ENCODE measurements at places on chromosomes 16 and 17.

GRCh38 chr16:84501077-84501735, 3.3 kb downstream of the MEAK7 start:
- H3K36me3 ChIP-seq, result 0 out of 2 replicates have a peak, but pooled peaks cover 7% of the 10 kb centered on the region
- no peak overlapping the region for H3K4me3 ChIP-seq
- H3K27me3 ChIP-seq, result no peaks in the 10 kb centered on the region

DNA sequence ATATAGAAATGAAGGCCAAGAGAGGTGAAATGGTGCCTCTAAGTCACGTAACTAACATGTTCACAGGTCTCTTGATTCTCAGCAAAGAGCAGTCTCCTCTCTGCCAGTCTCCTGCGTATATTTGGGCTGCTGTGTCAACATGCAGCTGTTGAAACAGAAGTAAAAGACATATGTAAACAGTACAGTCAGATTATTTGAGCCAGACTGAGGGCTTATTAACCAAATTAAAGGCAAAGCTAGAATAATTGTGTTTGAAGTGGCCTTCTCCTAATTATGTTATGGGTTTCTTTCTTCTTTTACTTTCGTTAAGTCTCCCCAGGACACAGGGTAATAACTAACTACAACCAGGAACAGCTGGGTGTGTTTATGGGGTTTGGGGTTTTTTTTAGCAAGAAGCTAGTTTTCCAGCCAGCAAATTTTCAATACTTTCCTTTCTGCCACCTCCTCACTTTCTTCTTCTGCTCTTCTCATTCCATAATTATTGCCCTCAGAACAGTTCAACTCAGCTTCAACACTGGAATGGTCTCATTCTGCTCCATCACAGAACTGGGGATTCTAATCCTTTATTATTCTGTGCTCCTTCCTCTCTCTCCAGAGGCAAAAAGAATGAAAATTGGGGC, 18.4 kb downstream of the G6PC1 start:
- no peak for DNase-seq
- H3K27me3 ChIP-seq, result peaks cover 6% of the 10 kb centered on the region
- no peaks in the 10 kb centered on the region for H3K4me1 ChIP-seq
- no peaks in the 10 kb centered on the region for H3K36me3 ChIP-seq
- no peak overlapping the region for H3K4me3 ChIP-seq

DNA sequence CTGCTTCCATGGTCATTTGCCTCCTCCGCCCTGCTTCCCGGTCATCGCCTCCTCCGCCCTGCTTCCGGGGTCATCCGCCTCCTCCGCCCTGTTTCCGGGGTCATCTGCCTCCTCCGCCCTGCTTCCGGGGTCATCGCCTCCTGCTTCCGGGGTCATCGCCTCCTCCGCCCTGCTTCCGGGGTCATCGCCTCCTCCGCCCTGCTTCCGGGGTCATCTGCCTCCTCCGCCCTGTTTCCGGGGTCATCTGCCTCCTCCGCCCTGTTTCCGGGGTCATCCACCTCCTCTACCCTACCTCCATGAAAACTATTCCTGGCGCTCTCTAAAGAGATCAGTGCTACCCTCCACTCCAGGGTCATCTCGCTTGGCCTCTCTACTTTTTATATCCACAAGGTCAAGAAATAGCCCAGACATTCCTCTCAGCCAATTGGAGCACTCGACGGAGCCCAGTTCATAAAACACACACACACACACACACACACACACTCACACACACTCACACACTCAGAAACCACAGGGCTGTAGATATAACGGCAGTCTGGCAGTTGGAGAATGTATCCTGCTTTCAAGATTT, 44.8 kb downstream of the TRARG1 start:
- no peaks in the 10 kb centered on the region for H3K27me3 ChIP-seq
- no peak overlapping the region for H3K27ac ChIP-seq
- no peak for DNase-seq
- no peaks in the 10 kb centered on the region for H3K36me3 ChIP-seq
- no peaks in the 10 kb centered on the region for H3K4me1 ChIP-seq

DNA sequence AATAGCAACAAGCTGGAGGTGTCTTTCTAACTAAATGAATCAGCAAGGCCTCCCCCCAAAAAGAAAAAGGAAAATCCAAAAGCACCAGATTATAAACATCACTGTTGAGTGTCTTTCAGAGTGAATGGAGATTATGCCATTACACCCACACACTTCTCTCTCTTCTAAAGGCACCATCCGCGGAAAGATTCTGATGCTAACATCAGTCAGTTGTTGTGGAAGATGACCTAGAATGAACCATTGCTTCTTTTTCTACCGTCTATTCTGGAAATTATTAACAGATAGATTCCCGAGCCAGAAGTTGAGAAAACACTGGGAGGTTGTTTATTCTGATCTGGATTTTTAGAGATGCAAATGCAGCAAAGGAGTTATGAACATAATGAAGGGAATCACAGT, 60.9 kb upstream of the FAM20A start:
- DNase-seq, result no peak
- H3K27me3 ChIP-seq, result peaks cover 2% of the 10 kb centered on the region
- no peak overlapping the region for H3K4me3 ChIP-seq
- H3K36me3 ChIP-seq, result no peaks in the 10 kb centered on the region
- no peak overlapping the region for H3K27ac ChIP-seq

DNA sequence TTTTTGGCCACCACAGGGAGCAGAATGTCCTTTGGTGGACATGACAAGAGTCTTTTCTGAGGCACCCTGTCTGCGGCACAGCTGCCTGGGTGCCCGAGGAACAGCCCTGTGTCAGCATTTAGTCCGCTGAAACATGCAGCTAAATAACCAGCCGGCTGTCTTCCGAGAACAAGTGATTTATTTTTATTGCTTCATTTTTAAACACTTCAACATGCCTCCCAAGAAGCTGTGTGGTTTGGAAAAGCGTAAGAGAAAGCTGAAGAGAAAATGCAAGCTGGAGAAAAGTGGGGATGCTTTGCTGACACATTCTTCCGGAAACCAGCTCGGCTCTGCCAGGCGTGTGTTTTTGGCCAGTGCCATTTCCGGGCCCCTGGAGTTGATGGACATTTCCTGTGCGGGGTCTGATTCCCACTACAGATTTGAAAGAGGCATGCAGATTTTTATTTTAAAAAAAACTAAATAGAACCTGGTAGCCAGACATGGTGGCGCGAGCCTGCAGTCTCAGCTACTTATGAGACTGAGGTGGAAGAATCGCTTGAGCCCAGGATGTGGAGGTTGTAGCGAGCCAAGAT, 94.7 kb downstream of the SEC14L1 start:
- no peak for DNase-seq
- peaks cover 8% of the 10 kb centered on the region for H3K4me1 ChIP-seq
- H3K27me3 ChIP-seq, result no peaks in the 10 kb centered on the region
- H3K4me3 ChIP-seq, result no peak overlapping the region

DNA sequence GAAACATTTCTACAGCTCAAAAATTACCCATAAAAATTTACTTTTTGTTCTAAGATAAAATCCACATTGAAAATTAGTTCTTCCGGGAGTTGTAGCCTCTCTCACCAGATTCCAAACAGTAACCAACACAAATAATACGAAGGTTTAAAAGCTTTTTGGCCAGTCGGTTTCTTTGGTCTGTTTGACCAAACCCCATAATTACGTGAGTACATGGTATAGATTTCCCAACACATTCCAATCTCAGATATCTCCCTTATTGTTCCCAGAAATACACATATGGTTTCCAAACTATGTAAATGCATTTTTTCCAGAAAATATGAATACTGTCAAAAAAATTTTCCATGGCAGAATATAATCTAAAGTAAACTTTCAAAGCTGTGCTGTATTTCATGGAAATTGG, 722.0 kb downstream of the KCNJ2 start:
- no peaks in the 10 kb centered on the region for H3K36me3 ChIP-seq
- H3K27me3 ChIP-seq, result no peaks in the 10 kb centered on the region
- H3K4me3 ChIP-seq, result no peak overlapping the region
- no peak overlapping the region for H3K27ac ChIP-seq
- H3K4me1 ChIP-seq, result no peaks in the 10 kb centered on the region
- no peak for DNase-seq

GRCh38 chr17:49361129-49361901, 735 bp downstream of the ZNF652 start:
- no peaks in the 10 kb centered on the region for H3K27me3 ChIP-seq
- peak; percentile 94 for DNase-seq
- peak overlapping the region; percentile 90 for H3K27ac ChIP-seq
- H3K4me1 ChIP-seq, result peaks cover 31% of the 10 kb centered on the region
- peak overlapping the region; percentile 74 for H3K4me3 ChIP-seq

Measured in DND-41 (cell line).